ENCODE measurements at places on chromosomes 5 and 9.
A peak's percentile ranks its signal among the peaks of the same experiment; 100 is the strongest.

DNA sequence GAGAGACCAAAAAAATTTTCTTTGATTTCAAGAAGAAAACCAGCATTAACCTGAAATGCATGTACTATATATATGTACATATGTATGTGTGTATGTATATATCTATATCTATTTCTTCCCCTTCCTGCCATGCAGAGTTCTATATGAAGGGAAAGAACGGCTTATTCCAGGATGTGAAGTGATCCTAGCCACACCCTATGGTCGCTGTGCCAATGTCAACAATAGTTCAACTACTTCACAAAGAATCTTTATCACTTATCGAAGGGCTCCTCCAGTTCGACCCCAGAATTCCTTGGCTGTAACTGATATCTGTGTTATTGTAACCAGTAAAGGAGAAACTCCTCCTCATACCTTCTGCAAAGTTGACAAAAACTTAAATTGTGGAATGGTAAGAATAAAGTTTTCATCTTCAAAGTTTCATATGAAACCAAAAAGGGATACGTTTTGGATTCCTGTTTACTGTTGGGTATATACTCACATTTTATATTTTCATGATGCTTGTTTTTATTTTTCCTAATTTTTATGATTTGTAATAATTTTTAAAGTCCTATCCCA lies 56.2 kb downstream of the DENND4C start:
- DNase-seq, result no peak

GRCh38 chr9:74379718-74380117 lies 117.4 kb upstream of the RORB start:
- peak; percentile 66 for DNase-seq

GRCh38 chr5:163163858-163164257 lies 273.5 kb upstream of the CCNG1 start:
- DNase-seq, result no peak

DNA sequence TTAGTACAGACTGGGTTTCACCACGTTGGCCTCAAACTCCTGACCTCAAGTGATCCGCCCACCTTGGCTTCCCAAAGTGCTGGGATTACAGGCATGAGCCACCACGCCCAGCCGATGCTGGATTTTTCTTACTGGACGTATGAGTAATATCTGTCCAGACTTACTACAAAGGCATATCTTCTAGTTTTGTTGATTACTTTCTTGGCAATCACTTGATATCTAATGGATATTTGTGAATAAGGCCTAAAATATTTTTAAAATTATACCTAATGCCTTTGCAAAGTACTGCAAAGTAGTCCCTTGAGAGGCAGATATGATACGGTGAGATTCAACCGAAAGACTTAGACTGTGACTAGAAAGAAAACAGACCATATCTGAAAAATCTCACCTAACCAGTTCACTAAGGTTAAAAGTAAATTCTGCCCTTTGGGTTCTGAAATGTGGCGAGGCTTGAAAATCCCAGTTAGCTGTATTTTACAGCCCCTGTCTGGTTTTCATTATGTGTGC lies 152.1 kb downstream of the GNAQ start:
- DNase-seq, result no peak

DNA sequence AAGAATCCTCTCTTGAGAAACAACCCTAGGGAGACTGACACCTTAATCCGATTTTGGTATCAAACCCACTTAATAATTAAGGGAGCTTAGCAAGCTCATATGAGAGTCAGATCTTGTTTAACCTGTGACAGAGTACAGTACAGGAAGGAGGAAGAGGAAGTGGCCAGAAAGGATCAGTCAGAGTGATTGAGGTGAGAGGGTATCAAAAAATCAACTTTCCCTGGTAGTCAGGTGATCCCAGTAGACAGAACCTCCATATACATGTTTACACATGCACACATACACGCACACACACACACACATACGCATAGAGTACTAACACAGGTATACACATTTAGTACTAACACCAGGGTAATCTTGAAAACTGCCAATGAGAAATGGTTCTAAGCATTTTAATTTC lies 56.8 kb downstream of the GLIS3 start:
- DNase-seq, result no peak

DNA sequence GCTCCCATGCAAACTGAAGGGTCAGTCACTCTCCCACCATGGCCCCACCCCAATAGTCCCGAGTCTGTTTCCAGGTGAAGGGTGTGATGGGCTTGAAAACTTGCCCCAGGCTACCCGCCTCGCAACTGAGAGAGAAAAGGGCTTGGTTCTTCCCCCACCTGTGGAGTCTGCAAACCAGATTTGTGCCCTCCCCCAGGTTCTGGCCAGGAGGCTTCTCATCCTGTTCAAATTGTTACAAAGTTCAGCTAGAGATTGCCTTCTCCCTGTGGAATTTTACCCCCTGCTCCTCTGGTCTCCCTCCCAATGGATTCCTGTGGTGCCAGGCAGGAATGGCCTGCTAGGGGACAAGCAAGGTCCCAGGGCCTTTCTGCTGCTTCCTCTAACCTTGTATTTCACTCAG lies 93.1 kb upstream of the ACO1 start:
- no peak for DNase-seq

DNA sequence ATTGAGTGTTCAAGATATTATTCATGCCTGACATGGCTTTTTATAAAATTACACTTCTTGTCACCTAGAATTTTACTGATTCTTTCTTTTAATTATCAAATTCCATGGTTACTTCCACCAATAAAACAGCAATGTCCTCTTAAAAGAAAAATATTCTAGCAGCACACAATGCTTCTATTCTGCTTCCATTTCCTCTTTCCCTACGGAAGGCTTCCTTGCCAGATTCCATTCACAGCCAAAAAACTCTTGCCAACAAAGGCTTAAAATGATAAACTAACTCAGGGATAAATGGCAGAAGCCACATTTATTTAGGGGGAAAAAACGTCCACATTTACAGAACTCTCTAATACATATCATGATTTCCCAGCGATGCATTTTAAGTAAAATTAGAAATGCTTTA lies 111.6 kb downstream of the CTNND2 start:
- DNase-seq, result no peak

DNA sequence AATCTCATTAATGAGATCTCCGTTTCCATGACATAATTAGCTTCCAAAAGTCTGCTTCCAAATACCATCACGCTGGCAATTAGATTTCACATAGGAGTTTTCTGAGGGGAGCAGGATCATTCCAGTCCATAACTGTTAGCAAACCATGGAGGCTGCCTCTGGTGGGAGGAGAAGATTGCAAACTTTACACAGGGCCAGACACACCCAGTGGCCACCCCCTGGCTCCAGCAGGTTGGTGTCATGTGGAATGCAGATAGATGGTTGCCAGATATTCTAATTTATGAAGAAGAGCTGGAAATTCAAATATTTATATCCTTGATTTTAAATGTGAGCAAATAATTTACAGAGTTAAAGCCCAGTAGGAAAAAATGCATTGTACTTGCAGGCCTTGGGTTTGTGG lies 164.2 kb downstream of the ICE1 start:
- DNase-seq, result no peak

DNA sequence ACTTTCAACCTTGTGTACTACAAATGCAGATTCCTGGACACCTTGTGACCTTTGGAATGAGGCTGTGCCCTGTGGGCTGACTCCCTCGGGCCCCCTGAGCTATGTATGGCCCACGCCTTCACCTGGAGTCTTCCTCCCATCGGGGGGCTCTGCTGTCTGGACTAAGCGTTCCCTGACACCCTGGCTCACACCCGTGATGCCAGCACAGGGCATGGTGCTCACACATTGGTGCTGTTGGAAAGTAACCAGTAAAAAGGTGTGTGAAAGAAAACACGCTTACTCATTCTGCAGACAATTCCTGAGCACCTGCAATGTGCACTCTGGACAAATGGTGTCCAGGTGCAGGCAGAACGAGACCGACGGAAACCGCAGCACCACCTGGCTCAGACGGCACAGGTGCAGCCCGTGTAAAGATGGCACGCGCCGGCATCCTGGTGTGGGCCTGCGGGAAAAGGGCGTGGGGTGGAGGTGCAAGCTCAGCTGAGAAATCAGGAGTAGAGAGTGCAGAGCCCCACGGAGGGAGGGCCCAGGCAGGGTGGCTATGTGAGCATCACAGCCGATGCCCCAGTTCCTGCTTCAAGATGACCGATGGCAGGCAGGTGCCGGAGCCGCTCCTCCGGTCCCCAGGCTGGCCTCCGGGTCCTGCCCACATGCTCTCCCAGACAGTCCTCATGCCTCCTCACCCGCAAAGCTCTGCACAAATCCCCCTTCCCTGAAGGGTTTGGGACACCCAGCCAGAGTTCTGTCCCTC lies 11.0 kb downstream of the LPCAT1 start:
- peak; percentile 87 for DNase-seq

DNA sequence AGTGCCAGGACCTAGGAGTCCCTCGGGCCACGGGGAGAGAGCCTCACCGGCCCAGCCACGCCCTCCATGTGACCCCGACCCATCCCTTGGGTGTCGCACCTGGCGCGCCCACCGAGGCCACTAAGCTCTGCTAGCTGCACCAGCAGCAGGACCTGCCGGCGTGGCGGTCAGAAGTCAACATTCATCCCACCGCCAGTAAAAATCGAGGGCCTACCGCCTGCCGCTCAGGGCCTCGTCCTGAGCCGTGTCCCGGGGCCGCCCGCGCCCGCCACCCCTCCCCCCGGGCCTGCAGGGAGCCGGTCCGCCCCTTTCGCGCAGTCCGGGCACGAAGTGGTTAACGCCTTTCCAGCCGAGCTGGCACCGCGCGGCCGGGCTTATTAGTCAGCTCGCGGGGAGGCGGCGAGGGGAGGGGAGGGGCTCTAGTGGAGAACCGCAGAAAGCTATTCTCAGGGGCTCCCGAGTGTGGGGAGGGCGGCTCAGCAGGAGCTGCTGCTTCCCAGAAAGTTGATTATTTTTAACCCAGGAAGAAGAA lies 124.4 kb downstream of the C9orf50 start:
- DNase-seq, result peak; percentile 93

DNA sequence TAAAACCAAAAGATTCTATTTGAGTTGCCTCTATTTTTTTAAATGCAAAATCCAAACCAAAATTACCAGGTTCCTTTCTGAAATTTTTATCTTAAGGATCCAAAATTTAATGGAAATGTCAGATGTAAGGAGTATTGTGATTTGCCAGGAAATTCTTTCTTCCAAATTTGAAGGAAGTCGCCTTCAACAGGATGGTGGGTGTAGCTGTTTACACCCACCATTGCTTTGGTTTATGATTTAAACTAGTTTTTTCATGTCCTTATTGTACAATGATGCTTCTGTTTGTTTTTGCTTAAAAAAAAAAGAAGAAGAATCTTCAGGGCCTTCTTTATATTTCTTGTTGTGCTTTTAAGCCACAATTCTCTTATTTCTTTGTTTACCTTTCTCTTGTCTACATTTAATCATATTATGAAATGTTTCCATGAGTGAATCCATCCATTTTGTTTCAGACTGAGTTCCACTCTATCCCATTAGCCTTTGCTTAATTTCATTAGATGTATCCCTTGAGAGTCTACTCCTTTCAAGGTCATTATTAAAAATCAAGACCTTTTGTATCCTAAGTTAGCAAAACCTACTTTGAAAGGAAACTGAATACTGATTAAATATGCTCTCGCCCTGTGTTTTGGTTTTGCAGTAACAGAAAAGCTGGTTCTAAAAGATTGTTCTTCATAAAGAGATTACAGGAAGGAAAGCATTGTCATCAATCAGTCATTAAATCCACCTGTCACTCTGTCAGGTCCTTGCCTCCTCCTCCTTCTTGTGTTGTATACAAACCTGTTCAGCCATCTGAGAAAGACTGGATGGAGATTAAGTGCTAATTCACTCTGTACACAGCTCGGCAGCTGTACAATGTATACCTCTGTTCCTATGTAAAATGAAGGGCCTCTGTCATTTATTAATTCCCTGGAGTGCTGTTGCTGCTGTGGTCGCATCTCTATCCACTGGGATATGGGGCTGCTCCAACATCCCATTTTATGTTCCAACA lies 45.5 kb upstream of the SLC2A8 start:
- DNase-seq, result no peak

- no peak for DNase-seq
These were observed 38.9 kb downstream of the SNX30 start for GRCh38 chr9:112789473-112789872.

DNA sequence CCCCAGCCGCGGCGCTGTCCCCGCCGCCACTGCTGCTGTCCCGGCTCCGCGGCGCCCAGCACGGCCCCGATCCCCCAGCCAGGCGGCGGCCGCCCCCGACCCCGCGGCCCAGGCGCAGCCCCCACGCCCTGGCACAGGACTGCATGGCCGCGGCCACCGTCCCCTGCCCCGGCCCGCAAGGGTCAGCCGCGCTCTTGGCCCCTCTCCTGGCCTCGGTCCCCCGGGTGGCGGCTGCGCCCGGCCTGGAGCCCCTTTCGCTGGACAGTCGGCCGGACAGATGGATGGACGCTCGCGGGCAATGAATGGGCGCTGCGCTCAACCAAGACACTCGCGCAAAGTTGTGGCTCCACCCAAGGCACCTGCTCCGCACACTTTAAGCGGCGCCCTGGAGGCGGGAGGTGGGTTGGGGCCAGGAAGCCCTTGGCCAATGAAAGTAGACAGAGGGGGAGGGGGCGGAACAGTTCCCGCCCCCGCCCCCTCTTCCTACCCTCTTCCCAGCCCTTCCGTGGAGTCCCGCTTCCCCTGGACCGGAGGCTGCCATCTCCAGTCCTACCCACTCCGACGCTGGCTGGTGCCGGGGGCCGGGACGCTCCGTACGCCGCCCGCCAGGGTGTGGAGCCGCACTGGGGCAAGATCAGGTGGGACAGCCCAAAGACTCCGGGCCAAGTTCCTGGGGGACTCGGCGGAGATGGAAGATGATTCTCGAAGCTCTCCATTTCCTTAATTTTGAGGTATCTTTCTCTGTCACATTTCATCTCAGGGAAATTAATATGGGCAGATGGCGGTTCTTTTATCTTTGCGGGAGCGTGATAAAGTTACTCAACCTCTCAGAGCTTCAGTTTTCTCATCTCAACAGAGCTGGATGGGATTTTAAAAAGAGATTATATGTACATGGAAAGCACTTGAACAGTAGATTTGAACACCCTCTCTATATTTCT lies at the start of gene GLDC:
Gene GLDC, minus strand, starts transcription at position 375 of the 938 bp plus-strand sequence. Its CDS starts 230 bp downstream, at position 145.
- DNase-seq, result no peak

- DNase-seq, result peak; percentile 7
These were observed 125.8 kb upstream of the SLIT3 start for GRCh38 chr5:169426784-169427183.

DNA sequence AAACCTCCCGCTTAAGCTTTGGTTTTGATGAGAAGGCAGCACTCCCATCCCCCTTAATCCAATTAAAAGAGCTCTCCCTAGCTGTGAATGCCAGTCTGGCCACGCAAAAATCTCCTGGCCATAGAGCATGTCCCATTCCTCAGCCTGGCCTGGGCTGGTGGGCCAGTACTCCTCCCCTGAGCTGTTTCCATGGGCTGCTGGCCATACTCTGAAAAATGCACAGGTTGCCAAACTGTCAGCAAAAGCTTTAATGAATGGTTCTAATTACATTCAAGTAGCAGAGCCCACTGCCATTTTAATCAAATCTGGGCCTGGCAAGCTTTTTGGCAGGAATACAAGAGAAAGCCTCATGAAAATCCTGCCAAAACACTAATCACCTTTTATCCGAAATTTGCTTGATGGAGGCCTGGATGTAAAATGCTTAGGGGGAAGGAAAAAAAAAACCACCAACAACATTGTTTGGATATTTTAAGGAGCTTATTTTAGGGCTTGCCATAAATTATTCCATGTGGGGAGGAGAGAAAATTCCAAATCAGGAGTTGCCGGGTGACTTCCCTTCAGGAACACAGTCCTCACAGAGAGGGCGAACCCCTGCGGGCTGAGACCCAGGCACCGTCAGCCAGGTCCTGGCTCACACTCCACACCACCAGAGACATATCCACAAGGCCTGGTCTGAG lies 243.3 kb downstream of the SEC61B start:
- DNase-seq, result no peak

GRCh38 chr5:150765799-150766169 lies 7.0 kb upstream of the DCTN4 start:
- no peak for DNase-seq

All from SW480 (cell line).